ENCODE measurements at places on chromosomes 7 and 10. TPM values are rescaled to one million over a fixed set of nuclear protein-coding genes. Genes with fewer than 3 reads are reported as not detected.

Gene PRPF18
- 19.3 TPM for total RNA-seq

Gene ABLIM1
- 45.6 TPM for total RNA-seq

Gene SLC26A5
- not detected for total RNA-seq

Gene GNG11
- 33.6 TPM for total RNA-seq

Gene EPDR1
- total RNA-seq = 81.3 TPM
